ENCODE measurements at places on chromosomes 5 and 9.

DNA sequence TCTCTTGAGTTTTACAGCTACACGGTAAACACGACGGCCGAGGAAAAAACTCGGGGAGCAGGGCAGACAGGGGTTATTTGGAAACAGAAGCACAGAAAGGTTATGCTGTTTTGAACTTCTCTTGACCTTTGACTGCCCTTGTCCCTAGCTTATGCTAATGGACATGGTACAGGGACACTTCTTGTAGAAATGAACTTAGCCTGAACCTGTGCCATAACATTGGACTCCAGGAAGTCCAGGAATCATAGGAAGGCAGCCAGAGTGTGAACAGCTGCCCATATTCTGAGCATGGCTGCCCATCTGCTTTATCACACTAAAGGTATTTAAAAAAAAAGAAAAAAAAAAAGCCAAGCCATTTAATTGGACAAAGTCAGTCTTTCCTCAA is 46.1 kb downstream of the NR6A1 start:
- no peak for DNase-seq

GRCh38 chr9:84123648-84124406 is 143.2 kb downstream of the RMI1 start:
- no peak for DNase-seq

DNA sequence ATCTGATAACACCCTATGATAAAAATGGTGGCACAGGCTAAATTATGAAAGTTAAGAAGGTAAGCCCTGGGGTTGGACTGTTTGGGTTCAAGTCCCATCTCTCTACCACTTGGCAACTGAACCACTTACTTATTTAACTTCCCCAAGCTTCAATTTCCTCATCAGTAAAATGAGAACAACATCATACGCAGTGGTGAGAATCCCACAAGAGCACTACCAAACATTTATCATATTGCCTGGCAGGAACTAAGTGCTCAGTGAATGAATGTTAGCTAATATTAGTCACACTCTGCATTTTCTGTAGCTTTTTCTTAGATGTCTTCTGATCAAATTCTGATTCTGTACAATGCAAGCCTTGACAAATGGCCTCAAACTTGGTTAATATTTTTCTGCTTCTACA is 306.7 kb downstream of the EBF1 start:
- no peak for DNase-seq

DNA sequence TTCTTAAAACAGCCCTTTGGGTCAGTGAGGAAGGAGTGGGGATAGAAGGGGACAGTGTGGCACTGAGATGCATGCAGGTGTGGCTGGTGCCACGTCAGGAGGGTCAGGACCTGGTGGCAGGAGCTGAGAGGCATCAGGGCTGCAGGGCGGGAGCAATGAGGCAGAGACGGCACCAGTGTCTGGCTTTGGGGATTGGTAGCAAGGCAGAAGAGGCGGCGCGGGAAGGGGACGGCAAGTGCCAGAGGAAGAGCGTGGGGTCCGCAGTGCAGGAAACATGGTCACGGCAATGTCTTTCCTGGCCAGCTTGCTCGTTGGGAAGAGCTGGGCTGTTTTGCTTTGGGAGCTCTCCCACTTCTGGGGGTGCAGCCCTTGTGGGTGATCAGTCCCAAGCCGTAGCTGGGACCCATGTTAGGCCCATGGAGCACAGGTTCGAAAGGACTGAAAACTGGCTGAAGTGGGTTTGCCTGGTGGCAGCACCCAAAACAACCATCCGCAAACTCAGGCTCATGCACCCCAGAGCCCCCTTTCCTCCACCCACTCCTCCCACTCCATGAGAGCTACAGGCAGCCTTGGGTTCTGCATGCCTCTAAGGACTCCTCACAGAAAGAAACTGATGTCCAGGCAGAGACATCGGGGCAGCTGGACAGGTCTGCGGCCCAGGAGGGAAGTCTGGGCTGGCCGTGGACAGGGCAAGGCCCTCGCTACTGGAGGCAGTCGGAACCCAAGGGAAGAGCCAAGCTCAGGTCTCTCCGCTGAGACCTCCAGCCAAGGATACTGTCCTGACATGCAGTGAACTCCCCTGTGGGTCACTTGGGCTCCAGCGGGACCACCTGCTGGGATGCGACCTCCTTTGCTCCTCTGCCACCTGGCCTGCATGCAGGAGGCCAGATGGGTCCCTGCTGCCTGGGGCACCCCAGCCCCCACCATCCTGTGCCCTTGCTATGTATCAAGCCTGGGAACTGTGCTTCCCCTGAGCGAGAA is 104.4 kb downstream of the ZNF354C start:
- DNase-seq, result no peak

- no peak for DNase-seq
Observed at GRCh38 chr5:125530833-125531615, 784.6 kb upstream of the ZNF608 start.

- DNase-seq, result no peak
Observed at GRCh38 chr9:72322259-72322658, 42.7 kb downstream of the ZFAND5 start.

DNA sequence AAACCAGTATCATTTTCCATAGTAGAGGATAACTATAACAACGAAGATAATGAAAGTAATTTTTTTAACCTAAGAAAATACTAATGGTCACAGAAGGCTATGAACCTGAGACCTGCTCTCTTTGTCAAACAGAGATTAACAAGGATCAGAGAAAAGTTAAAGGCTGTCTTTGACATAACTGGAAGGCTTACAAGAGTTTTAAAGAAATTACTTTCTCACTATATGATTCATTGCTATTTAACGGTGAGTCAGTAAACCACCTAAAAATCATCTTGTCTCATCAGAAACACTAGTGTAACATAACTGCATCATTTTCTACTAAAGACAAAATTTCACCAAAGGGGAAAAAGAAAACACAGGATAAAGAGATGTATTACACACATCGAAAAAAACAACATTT is 19.3 kb downstream of the MLANA start:
- no peak for DNase-seq

GRCh38 chr9:24416136-24416535 is 129.6 kb downstream of the IZUMO3 start:
- DNase-seq, result no peak

DNA sequence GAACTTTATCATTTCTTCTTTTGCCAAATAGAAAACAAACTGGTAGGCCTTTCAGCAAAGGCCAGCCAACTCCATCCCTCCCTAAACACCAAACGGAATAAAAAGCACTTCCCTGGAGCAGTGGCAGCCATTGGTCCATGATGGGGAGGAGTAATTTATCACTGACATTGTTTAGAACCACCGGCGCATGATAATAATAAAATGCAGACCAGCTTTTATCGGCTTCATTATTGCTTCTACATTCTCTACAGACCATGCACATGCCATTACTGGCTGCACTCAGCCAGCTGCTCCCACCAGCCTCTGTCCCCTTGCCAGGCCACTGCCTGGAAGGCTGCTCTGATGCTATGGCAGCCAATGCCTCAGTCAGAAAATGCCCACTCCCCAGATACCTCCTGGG is 45.9 kb downstream of the ABCA1 start:
- DNase-seq, result no peak
